ENCODE measurements at places on chromosomes 3 and 15.
A peak's percentile ranks its signal among the peaks of the same experiment; 100 is the strongest.

DNA sequence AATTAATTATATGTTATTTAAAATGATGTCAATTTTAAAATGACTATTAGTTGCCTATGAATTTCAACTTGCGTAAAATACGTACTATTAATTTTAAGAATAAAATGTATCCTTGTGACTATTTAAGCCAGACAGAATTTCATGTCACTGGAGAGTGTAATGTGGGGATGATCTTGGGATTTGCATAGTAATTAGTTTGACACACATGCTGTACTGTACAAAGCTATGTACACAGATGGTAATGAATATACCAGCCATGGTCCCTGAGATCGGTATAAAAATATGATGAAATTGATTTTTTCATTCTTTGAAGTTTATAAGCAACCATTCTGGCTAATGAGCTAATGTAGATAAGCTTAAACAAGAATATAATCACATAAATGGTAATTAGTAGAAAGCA lies 134.4 kb upstream of the ROBO1 start:
- DNase-seq: no peak

GRCh38 chr3:32203854-32204253 lies 34.6 kb upstream of the CMTM8 start:
- DNase-seq: no peak

GRCh38 chr15:94253742-94254141 lies 22.4 kb downstream of the MCTP2 start:
- peak; percentile 61 for DNase-seq

GRCh38 chr3:192904632-192905289 lies 12.9 kb downstream of the MB21D2 start:
- DNase-seq: no peak

- DNase-seq: no peak
Measured at GRCh38 chr3:119293105-119293870, 895 bp upstream of the ARHGAP31 start.

Data from MM.1S (cell line).